ENCODE measurements at places on chromosomes 16 and 17.
A peak's percentile ranks its signal among the peaks of the same experiment; 100 is the strongest.

DNA sequence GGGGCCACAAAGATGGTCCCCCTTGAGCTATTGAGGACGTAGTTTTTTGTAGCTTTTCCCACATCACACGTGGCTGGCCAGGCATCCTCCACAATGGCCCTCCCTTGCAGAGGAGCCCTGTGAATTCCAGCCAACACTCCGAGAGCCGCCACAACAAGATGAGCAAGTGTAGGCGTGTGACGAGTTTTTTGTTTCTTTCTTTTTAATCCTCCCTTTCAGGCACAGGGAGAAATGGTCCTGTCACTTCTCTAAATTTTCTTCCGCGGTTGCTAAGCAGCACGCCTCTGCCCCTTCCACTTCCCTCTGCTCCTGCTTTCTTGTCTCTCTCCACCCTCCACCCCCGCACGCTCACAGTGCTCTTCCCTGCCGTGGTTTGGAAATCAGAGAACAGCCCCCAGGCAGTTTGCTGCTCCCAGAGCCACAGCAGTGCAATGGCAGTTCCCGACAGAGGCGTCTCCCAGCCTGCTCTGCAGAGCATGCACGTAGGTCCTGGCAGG is 68.0 kb upstream of the MRTFB start:
- no peak for DNase-seq
- H3K27me3 ChIP-seq, result no peaks in the 10 kb centered on the region
- H3K36me3 ChIP-seq, result no peaks in the 10 kb centered on the region
- H3K4me3 ChIP-seq, result peak overlapping the region; percentile 81

GRCh38 chr16:27224271-27224737 is 21.0 kb downstream of the KDM8 start:
- DNase-seq, result no peak
- peaks cover 5% of the 10 kb centered on the region for H3K4me1 ChIP-seq
- H3K27me3 ChIP-seq, result no peaks in the 10 kb centered on the region

GRCh38 chr16:79607587-79607986 is 7.0 kb upstream of the MAF start:
- no peak overlapping the region for H3K4me3 ChIP-seq
- DNase-seq, result no peak
- no peak overlapping the region for H3K27ac ChIP-seq
- no peaks in the 10 kb centered on the region for H3K36me3 ChIP-seq
- peaks cover 25% of the 10 kb centered on the region for H3K27me3 ChIP-seq
- H3K4me1 ChIP-seq, result peaks cover 4% of the 10 kb centered on the region

- peaks cover 18% of the 10 kb centered on the region for H3K36me3 ChIP-seq
- no peaks in the 10 kb centered on the region for H3K27me3 ChIP-seq
- DNase-seq, result no peak
- H3K4me3 ChIP-seq, result peak overlapping the region; percentile 46
- H3K27ac ChIP-seq, result peak overlapping the region; percentile 74
Observed at GRCh38 chr16:25007284-25007984, 7.7 kb downstream of the ARHGAP17 start.

DNA sequence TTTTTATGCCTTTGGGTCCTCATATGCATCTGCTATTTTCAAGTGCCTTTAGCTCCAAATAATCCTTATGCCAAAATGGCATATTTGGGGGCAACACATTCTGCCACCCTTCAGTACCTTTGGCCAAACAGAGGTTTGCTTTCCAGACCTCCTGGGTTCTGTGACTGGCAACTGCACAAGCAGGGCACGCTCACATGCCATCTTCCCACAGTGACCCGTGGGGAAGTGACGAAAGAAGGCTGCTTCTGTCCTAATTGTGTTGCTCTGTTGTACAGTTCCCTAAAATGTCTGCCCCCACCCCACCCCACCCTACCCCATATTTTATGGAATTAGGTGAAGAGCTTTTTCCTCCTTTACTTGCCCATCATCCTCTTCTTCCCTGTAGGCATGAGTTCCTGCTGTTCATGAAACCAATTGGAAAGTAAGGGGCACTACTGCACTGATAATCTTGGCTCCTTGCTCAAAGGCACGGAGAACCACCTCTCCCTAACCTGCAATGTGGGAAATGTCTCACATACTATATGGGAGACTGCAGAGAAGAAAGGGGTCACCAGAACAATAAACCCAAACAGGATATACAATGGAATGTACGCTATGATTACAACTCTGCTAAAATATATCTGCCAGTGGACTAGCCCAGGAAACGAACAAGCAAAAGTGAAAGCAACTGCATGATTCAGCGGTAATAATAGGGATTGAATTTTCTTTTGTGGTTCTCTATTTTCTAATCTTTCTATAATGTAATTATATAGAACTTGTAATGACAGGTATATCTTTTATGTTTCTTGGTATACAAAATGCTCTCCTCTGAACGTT is 3.3 kb upstream of the SLFN12L start:
- H3K4me3 ChIP-seq, result peak overlapping the region; percentile 90
- H3K27ac ChIP-seq, result peak overlapping the region; percentile 94
- no peaks in the 10 kb centered on the region for H3K36me3 ChIP-seq
- no peaks in the 10 kb centered on the region for H3K27me3 ChIP-seq
- peak; percentile 20 for DNase-seq

DNA sequence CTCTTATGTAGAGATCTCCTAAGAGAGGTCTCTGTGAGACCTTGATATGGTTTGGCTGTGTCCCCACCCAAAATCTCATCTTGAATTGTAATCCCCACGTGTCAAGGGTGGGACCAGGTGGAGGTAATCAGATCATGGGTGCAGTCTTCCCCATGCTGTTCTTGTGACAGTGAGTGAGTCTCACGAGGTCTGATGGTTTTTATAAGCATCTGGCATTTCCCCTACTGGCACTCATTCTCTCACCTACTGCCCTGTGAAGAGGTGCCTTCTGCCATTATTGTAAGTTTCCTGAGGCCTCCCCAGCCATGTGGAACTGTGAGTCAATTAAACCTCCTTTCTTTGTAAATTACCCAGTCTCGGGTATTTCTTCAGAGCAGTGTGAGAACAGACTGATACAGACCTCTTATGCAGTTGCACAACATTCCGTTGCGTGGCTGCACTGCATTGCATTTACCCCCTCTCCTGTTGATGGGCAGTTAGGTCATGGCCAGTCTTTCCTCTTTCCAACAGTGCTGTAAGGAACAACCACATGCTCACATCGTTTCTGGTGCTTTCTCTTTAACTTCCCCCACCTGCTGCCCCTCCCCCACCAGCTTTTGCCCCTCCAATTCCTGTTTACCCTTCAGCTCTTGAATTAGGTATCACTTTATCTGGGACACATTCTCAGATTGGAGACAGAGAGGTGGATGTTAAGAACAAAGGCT is 43.6 kb upstream of the MED9 start:
- H3K4me3 ChIP-seq, result no peak overlapping the region
- no peak for DNase-seq
- H3K4me1 ChIP-seq, result peaks cover 2% of the 10 kb centered on the region
- no peak overlapping the region for H3K27ac ChIP-seq
- peaks cover 4% of the 10 kb centered on the region for H3K27me3 ChIP-seq
- H3K36me3 ChIP-seq, result no peaks in the 10 kb centered on the region

DNA sequence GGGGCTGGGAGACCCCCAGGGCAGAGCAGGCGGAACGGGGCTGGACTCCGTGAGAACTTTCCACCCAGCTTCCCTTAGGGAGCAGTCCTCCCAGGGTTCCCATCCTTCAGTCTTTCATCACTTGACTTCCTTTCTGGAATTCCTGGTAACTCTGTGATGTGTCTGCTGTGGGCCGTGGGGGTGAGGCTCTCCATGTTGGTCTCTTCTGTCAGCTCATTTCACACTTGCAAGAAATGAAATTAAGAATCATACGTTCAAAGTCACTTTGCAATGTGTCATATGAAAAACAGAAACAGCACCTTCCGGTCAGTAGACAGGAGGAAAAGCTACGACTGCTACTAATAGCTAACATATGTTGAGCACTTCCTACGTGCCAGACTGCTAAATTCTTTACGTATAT is 5.4 kb upstream of the BBS2 start:
- peaks cover 4% of the 10 kb centered on the region for H3K27me3 ChIP-seq
- no peaks in the 10 kb centered on the region for H3K36me3 ChIP-seq
- H3K4me1 ChIP-seq, result peaks cover 5% of the 10 kb centered on the region

DNA sequence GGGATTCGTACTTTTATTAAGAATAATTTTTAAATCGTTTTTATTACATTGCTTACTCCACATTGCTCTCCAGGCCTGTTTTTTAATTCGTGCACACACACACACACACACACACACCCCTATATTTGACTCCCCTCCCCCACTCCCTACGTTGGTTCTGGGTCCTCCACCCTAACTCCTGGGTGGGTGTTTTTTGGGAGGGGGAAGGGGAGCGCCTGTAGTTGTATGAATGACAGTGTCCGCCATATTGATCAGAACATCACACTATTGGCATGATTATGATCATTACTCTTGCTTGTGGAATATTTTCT is 1.3 kb downstream of the GNAO1 start:
- DNase-seq, result no peak
- peaks cover 17% of the 10 kb centered on the region for H3K4me1 ChIP-seq
- H3K36me3 ChIP-seq, result no peaks in the 10 kb centered on the region
- H3K27ac ChIP-seq, result no peak overlapping the region
- H3K27me3 ChIP-seq, result peaks cover 14% of the 10 kb centered on the region

- no peak overlapping the region for H3K4me3 ChIP-seq
- H3K27me3 ChIP-seq, result no peaks in the 10 kb centered on the region
- peaks cover 3% of the 10 kb centered on the region for H3K4me1 ChIP-seq
- H3K27ac ChIP-seq, result no peak overlapping the region
- peaks cover 13% of the 10 kb centered on the region for H3K36me3 ChIP-seq
- DNase-seq, result no peak
Observed at GRCh38 chr16:31063495-31063842, 10.6 kb downstream of the ZNF668 start.

DNA sequence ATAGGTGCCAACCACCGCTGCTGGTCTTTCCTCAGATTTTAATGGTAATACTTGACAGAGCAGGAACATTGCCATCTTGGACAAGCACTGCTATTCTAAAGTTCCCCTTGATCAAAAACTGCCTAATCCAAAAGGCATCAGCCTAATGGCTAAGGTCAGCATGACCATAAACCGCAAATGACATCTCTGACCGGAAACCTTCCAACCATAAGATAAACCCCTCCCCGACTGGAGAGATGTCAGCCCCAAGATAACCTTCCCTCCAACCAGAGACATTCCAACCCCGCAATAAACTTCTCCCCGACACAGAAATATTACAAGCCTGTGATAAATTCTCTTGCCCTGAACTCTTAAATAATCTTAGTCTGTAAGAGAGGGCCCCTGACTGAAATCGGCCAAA is 7.4 kb upstream of the DHX40 start:
- no peak for DNase-seq
- H3K27me3 ChIP-seq, result peaks cover 5% of the 10 kb centered on the region
- no peak overlapping the region for H3K4me3 ChIP-seq
- H3K36me3 ChIP-seq, result no peaks in the 10 kb centered on the region

GRCh38 chr16:30559690-30560089 is 1.5 kb upstream of the ZNF764 start:
- DNase-seq, result no peak
- peak overlapping the region; percentile 35 for H3K27ac ChIP-seq
- H3K4me3 ChIP-seq, result peak overlapping the region; percentile 8
- no peaks in the 10 kb centered on the region for H3K27me3 ChIP-seq

GRCh38 chr17:59751955-59752413 is 44.5 kb downstream of the VMP1 start:
- no peak for DNase-seq
- H3K36me3 ChIP-seq, result peaks cover 4% of the 10 kb centered on the region
- H3K27ac ChIP-seq, result peak overlapping the region; percentile 81
- peaks cover 6% of the 10 kb centered on the region for H3K4me1 ChIP-seq
- H3K4me3 ChIP-seq, result no peak overlapping the region
- no peaks in the 10 kb centered on the region for H3K27me3 ChIP-seq

- H3K36me3 ChIP-seq, result peaks cover 4% of the 10 kb centered on the region
- no peaks in the 10 kb centered on the region for H3K27me3 ChIP-seq
- H3K27ac ChIP-seq, result no peak overlapping the region
- no peak overlapping the region for H3K4me3 ChIP-seq
- no peak for DNase-seq
Observed at GRCh38 chr16:85573696-85574641, 39.2 kb upstream of the GSE1 start.

- H3K27ac ChIP-seq, result no peak overlapping the region
- H3K4me3 ChIP-seq, result no peak overlapping the region
- no peaks in the 10 kb centered on the region for H3K27me3 ChIP-seq
- no peaks in the 10 kb centered on the region for H3K4me1 ChIP-seq
Observed at GRCh38 chr17:11547853-11548252, 50.4 kb upstream of the DNAH9 start.

GRCh38 chr17:7486181-7486580 is 2.0 kb downstream of the POLR2A start:
- no peak for DNase-seq
- H3K27me3 ChIP-seq, result no peaks in the 10 kb centered on the region
- H3K27ac ChIP-seq, result peak overlapping the region; percentile 49
- peak overlapping the region; percentile 72 for H3K4me3 ChIP-seq

DNA sequence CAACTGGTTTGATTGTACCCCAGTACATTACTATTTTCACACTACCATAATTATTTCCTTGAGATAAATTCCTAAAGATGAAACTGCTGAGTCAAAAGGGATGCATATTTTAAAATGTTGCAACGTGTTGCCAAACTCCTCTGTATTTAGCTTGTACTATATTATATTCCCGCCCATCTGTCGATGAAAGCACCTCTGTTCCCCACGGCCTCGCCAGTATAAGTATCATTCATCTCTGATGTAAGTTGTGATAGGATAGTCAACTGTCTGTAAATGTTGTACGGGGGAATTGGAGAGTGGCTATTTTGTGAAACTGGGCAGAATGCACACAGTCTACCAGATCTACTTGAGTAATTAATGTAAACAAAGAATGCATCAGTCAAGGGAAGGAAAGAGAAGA is 47.7 kb upstream of the TNRC6A start:
- H3K27ac ChIP-seq, result no peak overlapping the region
- H3K4me1 ChIP-seq, result peaks cover 3% of the 10 kb centered on the region
- H3K27me3 ChIP-seq, result peaks cover 7% of the 10 kb centered on the region
- H3K36me3 ChIP-seq, result no peaks in the 10 kb centered on the region

DNA sequence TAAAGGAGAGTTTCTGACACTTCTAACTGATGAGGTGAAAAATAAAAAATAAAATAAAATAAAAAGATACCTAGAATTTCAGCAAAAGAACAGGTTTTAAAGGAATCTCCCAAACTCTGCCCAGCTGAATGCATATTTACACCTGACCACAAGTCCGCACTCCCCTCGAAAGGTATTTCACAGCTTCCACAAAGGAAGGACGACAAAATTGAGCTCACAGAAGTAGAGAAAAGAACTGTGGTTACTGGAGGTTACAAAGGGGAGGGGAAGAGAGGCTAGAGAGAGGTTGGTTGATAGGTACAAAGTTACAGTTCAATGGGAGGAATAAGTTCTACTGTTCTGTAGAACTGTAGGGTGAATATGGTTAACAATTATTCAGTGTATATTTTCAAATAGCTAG is 5.0 kb downstream of the LITAF start:
- peaks cover 10% of the 10 kb centered on the region for H3K36me3 ChIP-seq
- peak overlapping the region; percentile 83 for H3K27ac ChIP-seq
- H3K4me1 ChIP-seq, result peaks cover 59% of the 10 kb centered on the region
- no peaks in the 10 kb centered on the region for H3K27me3 ChIP-seq

Measured in memory B cell (primary cell).